ENCODE measurements at places on chromosomes 7 and 10.

GRCh38 chr10:75431180-75432111 lies at the start of gene LRMDA:
Gene LRMDA, plus strand, starts transcription at chr10:75431624.
- DNase-seq: no peak

DNA sequence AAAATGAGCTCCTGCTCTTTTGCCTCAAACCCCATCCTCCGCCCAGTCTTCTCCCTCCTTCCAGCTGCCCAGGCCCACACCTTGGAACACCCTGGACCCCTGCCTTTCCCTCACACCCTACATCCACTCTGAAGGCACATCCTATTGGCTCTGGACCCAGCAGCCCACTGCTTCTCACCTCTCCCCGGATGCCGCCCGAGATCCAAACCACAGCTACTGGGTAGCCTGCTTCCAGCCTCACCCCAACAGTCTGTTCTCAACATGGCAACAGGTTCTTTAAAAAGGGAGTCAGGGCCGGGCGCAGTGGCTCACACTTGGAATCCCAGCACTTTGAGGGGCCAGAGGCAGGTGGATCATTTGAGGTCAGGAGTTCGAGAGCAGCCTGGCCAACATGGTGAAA lies 9.5 kb upstream of the SMARCD3 start:
- no peak for DNase-seq

DNA sequence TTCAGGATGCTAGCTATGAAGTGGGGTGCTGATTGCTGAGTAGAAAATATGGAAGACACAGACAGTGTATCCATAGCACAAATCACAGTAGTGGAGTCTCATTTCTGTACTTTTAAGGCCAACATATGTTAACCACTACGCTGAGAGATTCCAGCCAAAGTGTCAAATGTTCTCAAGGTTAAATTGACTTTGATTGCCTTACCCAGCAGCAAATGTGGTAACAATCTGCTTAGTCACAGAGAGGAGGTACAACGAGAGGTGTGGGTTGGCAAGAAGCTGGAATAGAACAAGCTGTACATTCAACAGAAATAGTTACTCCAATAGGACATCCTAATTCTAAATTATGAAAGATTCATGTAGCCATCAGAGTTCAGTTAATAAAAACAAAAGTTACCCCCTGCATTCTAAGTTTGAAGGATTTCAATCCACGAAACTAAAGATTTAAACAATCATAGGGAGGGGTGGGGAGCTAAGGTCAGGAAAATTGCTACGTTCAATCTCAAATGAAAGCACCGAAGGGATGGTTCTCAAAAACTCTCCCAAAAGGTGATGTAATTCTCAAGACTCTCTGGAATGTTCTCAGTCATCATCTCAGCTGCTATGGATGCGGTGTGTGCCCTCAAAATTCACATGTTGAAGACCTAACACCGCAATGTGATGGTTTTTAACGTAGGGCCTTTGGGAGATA lies 137.0 kb downstream of the ETV1 start:
- DNase-seq: no peak

GRCh38 chr10:65110009-65110408 lies 1588.8 kb downstream of the REEP3 start:
- DNase-seq: no peak

DNA sequence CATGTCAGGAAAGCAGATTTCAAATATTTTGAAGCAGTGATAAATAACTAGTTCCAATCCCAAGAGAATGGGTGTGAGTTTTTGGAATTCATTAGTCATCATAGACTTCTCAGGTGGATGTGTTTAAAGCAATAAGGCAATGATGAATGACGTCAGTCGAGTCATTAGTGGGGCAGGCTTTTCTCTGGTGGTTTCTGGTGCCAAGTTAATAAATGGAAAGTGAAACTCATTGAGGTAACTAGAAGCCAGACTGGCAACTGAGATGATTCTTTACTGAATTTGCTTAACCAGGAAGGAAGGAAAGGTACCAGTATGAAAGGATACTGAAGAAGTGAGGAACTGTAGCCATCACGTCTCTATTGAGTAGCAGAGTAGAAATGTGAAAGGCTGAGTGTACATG lies 311.0 kb downstream of the GPAM start:
- DNase-seq: no peak

Measured in stimulated activated CD4-positive, alpha-beta T cell treated with anti-CD3 and anti-CD28 coated beads, TNF-alpha, amount 100 ng/mL, for 4 hours (primary cell).